ENCODE measurements at places on chromosomes 16 and 17.

GRCh38 chr17:18182110-18182977, 1.3 kb upstream of the ALKBH5 start:
- DNase-seq, result peak; percentile 17

- no peak for DNase-seq
Measured at GRCh38 chr16:19980632-19981265, 92.9 kb downstream of the GPR139 start.

DNA sequence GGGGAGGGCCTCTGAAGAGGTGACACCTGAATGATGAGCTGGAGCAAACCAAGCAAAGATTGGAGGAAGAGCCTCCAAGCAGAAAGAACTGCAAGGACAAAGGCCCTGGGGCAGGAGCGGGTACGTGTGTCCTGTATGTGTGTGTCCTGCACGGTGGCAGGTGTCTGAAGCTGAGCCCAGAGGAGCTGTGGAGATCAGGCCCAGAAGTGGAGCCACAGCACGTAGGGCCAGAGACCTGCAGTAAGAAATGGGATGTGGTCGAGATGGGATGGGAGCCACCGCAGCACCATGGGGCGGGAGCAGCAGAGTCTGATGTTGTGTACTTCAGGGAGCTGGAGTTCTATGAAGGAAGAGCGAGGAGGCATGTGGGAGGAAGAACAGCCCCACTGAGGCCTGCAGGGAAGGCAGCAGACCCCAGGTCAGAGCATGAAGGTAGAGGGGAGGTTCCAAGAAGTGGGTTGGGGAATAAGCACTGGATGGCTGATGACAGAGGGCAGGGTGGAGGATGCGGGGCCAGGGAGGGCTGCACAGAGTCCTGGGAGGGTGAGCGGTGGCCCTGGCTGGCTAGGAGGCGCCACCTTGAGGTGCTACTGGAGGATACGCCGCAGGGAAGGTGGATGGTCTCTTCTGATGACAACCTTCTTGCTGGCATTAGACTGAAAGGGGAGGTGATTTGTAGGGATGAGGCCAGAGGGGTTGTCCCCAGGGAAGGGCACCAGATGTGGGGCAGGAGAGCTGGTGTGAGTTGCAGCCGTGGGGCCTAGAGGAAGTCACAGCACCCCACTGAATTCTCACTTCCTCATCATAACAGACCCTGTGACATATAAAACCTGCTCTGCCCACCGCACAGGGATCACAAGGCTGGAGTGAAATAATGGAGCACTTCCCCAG, 10.6 kb upstream of the CETP start:
- DNase-seq, result peak; percentile 33

DNA sequence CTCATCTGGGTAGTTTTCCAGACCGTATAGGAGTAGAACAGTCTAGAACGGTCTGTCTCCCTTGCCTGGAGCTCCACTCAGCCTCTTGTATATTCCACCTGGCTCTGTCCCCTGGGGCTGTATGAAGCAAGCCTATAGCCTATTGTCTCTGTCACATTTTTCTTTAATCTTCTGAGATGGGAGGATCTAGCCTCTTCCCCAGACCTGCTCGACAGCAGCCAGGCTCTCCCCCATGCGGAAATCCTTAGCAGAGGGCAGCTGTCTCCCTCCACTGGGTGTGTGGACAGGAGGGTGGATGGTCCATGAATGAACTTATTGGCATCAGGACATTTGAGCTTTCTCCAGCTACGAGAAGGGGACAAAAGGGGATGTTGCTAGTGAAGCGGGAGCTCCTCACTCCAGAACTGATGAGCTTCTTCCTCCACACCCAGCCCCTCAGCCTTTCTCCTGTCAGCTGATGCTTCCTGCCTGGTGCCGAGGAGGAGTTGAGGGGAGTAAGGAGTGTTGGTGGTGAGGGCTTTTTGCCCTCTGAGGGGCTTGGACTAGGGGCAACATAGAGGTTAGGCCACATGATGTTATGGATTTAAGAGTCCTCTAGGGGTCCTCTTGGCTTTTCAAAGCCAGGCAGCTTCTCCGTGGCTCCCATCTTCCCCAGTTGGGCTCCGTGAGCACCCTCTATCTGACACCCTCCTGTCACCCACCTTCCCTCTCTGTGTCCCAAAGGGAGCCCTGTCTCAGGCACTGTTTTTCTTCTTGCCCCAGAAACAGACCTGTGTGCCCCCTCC, 28.0 kb downstream of the ARHGAP23 start:
- no peak for DNase-seq

DNA sequence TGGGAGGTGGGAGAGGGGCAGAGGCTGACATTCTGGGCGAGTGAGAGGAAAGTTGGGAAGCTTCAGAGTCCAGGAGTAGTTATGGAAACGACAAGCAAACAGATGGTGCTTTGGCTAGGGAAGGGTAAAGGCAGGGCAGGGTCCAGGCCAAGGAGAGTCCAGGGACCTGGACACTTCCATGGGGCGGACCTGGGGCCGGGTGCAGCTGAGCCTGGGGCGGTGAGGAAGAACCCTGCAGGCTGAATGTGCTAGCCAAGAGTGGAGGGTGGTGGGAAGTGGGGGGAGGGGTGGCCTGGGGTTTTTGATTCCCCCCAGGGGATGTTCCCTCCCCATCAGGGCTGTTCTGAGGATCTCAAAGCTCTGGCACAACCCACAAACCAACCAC, 2.6 kb downstream of the PPP1R9B start:
- DNase-seq, result no peak

GRCh38 chr17:79087428-79088143, 13.0 kb downstream of the ENGASE start:
- DNase-seq, result peak; percentile 77

GRCh38 chr16:89506113-89506504, 2.1 kb upstream of the SPG7 start:
- DNase-seq, result no peak

DNA sequence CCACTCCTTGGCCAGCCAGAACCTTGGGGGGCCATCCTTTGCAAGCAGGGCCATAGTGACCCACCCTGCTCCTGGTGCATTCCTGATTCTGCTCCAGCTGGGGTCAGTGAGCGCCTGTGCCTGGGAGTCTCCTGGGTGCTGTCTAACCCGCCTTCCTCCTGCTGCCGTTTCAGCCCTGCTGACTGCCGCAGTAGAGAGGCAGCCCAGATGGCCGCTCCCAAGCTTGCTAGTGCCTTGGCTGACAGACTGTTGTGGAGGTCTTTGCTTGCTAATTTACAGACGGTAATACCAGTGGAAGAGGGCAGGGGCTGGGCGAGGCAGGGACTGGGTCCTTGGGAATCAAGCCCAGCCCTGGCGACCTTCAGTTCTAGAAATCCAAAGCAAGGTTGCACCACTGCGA, 99.6 kb downstream of the SOCS1 start:
- DNase-seq, result no peak

DNA sequence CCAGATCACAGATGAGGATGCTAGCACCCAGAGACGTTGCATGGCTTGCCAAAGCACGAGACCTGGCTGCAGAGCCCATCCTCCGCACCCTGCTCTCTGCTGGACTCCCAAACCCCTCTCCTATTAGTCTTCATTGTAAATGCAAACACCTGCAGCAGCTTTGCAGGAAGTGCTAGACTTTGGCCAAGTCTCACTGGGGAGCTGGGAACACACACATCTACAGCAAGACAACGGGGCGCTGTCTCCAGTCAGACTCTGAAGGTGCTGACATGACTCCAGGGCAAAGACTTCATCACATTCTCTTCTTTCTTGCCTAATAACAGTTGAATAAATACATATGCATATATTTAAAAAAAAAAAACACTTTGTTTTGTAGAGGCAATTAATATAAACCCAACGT, 43.8 kb downstream of the CYTH1 start:
- DNase-seq, result no peak

GRCh38 chr17:9284884-9285283, 263.6 kb downstream of the NTN1 start:
- no peak for DNase-seq

DNA sequence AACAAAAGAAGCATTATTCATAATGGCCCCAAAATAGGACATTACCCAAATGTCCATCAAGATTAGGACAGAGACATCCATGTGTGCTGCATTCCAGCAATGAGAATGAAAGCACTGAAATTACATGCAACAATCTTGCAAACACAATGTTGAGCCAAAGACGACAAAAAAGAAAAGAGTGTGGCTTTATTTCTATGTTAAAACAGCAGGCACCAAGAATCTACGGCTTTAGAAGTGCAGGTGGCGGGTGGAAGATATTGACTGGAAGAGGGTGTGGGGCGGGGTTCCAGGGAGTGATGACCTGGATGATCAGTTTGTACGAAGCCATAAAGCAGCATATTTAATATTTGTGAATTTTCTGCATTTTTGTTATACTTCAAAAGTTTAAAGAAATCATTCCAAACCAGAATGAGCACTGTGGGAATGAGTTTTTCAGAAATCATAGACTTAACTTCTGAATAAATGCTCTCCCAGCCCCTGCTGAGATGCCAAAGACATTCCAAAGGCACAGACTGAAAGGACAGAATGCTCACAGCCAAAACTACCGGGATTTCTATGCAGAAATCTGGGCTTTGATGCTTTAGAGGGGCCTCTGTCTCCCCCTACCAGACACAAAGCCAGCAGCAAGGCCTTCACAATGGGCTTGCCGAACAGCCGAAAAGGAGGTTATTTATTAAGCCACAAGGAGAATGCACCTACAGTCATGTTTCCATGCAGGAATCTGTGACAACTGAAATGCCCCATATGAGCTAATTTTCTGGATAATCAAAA, 361.6 kb downstream of the GRIN2A start:
- DNase-seq, result no peak

DNA sequence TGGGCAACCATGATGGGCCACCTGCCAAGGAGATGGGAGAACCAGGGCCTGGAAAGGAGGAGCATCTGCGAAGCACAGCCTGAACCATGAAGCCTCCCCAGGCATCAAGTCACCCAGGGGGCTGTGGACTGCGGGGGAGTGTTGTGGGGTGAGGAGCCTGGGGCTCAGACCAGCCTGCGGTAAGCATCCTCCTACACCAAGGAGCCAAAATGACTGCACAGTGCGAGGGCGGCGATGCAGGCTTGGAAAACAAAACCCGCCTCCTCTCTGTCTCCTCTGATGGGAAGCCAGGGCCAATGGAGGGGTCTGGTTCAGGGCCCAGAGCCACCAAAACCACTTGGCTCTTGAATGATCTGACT, 18.1 kb upstream of the MAF start:
- DNase-seq, result no peak

DNA sequence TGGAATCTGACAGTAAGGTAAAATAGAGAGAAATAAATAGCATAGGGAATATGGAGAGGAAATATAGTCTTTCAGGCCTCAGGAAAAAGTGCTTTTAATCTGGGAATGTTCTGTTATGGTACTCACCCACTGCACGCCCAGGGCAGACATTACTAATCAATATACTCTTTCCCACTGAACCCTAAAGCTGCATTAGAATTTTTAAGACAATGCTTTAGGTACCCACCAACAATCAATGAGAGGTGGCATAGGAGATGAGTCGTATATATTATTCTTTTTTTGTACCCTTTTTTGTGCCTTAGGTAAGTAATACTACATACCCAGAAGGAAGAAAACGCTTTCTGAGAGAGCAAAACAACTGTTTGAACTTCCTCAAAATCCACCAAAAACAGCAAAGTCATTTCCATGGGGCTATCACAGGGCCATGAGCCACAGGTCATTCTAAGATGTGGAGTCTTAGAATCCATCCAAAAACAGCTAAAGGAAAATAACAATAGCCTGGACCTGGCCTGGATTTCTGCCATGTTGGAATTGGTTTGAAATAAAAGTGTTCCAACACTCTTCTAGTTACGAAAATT, 542.1 kb downstream of the XYLT1 start:
- no peak for DNase-seq

DNA sequence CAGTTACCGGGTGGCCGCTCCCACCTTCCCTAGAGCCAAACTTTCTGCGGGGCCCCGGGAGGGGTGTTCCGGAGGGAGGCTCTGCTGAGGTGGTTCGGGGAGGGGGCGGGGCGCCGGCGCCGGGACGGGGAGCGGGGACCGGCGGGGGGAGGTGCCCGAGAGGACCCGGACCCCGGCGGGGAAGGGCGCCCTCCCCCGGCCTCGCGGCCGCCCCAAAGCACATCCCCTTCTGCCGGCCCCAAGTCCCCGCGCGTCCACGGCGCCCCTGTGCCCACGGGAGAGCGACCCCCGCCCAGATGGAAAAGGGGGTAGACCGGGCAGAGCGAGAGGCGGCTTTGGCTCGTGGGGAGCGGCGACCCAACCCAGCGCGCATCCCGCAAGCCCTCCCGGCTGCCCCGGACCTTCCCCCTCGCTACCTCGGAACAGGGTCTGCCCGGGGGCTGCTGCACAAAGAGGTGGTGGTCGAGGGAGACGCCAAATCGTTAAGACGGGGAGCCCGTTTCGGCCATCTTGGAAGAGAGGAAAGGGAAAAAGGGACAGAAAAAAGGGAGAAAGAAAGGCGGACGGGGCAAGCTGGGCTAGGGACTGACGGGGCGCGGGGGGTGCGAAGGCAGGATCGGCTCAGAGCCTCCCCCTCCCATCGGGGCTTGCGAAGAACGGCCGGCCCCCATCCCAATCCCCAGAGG, 530 bp downstream of the PCGF2 start:
- DNase-seq, result no peak

DNA sequence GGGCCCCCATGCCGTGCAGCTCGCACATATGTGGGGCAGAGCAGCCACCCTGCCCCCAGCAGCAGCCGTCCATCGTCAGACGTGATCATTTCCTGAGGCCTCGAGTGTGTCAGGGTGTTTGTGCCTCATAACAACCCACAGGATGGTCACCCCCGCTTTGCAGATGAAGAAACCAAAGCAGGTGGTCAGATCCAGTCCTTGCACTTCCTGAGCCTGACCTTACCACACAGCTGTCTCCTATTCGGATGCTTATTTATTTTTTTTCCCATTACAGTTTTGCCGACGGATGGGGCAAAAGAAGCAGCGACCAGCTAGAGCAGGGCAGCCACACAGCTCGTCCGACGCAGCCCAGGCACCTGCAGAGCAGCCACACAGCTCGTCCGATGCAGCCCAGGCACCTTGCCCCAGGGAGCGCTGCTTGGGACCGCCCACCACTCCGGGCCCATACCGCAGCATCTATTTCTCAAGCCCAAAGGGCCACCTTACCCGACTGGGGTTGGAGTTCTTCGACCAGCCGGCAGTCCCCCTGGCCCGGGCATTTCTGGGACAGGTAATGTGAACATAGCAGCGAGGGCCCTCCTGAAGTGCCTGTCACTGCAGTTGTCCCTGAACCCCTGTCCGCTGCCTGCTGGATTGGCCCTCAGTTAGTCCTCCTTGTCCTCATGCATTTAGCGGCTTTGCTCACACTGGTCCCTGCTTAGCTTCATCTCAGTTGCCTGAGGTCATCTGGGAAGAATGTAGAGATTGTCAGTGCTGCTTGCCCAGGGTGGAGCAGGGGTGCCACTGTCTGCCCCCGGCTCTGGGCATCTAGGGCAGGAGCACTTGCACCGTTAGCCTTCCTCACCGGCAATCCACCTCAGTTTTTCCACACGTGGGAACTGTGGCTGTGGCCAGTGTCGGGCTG, 1.4 kb downstream of the MPG start:
- DNase-seq, result no peak

- DNase-seq, result no peak
Measured at GRCh38 chr17:48559840-48560817, 15.2 kb upstream of the HOXB2 start.

DNA sequence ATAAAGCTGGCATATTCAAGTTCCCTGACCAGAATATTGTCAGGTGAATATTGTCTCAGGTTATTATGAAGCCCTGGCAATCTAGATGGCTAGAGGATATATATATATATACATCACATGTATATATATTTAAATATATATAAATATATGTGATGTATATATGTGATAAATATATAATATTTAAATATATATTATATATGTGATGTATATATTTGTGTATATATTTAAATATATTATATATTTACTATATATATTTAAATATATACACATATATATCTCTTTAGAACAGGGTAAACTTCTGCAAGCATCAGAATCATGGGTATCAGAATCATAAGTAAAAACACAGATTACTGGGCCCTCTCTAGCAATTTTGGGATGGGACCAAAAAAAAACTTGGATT, 112.6 kb downstream of the CDH8 start:
- DNase-seq, result no peak

- no peak for DNase-seq
Measured at GRCh38 chr17:10518271-10519037, at the start of gene MYH1. MYH1 (minus strand) TSS chr17:10518542; CDS start chr17:10516642, 1,900 bp downstream.

All from PC-9 (cell line).